ENCODE measurements at places on chromosomes 7 and 10.

DNA sequence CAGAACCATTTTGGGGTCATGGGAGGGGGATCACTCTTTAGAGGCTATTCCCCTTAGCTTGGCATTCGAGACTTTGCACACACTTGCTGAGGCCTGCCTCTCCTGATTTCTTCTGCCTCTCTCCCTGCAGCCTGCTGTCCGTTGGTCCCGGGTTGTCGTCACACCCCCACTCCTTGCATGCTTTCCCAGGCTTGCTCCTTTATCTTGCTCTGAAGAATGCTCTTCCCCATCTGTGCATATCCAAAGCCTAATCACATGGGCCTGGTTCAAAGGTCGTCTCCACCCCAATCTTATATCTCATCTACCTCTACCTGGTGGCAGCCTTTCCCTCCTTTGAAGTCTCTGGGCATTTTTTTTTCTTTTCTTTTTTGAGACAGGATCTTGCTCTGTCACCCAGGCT lies 24.3 kb upstream of the EMX2 start:
- DNase-seq = no peak

- DNase-seq = no peak
Observed at GRCh38 chr10:112784022-112784461, 166.0 kb upstream of the TCF7L2 start.

DNA sequence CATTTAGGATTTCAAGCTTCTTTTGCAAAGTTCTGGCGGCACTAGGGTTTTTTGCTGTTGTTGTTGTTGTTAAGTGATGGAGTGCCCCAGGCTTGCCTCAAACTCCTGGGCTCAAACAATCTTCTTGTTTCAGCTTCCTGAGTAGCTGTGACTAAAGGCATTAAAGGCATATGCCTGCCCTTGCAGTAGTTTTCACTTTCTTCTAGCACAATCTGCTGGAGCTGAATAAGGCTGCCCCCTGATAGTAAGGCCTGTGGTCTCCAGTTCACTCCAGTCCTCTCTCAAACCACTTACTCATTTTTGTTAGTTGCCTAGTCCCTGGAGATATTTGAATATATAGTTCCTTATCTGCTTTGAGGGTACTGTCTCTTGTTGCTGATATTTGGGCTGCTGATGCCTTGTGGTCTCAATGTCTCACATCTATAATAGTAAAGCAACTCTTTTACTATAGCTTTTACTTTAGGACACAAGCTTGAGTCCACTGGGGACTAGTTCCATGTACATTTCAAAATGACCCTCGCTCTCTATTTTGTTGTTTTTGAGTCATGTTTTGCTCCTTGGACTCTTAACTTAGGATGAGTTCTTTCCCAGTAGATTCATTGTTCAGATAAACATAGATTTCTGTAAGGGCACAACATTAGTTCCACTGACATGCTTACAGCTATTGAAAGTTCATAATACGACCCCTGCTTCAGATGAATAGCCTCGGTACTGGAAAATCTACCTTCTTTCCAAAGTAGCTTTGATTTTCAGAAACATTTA lies 25.5 kb downstream of the PHF14 start:
- no peak for DNase-seq

GRCh38 chr10:71580926-71581325 lies 138.7 kb downstream of the C10orf105 start:
- no peak for DNase-seq

- no peak for DNase-seq
Observed at GRCh38 chr10:62985807-62986600, 147.1 kb upstream of the NRBF2 start.

DNA sequence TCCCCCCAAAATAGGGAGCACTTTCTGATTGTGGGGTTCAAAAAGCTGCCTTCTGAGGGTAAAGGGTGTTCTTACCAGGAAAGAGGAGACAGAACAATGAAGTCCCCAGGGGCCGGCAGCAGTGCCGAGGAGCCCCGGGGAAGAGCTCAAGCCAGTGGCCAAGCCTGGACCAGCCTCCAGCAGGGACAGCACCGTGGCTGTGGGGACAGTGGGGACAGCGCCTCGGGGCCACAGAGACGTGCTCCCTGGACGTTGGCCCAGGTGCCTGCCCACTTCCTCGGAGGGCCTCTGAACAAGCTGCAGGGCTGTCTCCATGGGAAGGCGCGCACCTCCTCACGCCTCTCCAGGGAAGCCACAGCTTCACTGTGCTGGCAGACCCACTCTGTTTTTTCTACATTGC lies 312.6 kb downstream of the PTPRN2 start:
- no peak for DNase-seq

- no peak for DNase-seq
Observed at GRCh38 chr10:60917331-60918280, 26.4 kb downstream of the RHOBTB1 start.

GRCh38 chr7:71477441-71477840 lies 345.5 kb downstream of the GALNT17 start:
- DNase-seq = no peak

- no peak for DNase-seq
Observed at GRCh38 chr7:17786314-17786852, 153.9 kb downstream of the SNX13 start.

DNA sequence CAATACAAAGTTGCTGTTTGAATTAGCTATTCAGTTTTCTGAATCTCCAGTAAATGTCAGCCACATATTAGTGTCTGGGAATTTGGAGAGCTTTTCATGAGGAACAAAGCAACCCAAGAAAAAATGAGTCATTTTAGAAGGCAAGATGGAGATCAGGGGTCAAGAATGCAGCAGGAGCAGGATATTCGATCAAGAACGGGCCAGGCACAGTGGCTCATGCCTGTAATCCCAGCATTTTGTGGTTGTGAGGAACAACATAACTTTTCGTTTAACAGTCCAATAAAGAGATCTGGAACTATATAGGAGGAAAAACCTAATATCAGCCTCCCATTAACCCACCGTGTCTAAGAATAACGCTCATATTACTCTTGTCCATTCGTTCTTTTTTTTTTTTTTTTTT lies 600.5 kb downstream of the MAGI2 start:
- peak; percentile 68 for DNase-seq

DNA sequence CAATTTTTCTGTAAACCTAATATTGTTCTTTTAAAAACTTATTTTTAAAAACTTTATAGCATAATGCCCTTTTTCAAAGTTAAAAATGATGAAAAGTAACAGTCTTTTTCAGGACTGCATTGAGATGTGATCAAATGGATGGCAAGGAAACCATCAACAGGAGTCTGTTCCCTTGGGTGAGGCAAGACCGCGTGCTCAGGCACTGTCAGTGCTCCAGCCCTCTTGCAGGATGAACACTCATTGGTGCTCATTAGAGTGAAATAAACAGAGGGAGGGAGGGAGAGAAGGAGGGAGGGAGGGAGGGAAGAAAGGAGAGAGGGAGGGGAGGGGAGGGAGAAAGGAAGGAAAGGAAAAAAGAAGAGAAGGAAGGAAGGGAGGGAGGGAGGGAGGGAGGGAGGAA lies 145.7 kb upstream of the CHST15 start:
- no peak for DNase-seq

DNA sequence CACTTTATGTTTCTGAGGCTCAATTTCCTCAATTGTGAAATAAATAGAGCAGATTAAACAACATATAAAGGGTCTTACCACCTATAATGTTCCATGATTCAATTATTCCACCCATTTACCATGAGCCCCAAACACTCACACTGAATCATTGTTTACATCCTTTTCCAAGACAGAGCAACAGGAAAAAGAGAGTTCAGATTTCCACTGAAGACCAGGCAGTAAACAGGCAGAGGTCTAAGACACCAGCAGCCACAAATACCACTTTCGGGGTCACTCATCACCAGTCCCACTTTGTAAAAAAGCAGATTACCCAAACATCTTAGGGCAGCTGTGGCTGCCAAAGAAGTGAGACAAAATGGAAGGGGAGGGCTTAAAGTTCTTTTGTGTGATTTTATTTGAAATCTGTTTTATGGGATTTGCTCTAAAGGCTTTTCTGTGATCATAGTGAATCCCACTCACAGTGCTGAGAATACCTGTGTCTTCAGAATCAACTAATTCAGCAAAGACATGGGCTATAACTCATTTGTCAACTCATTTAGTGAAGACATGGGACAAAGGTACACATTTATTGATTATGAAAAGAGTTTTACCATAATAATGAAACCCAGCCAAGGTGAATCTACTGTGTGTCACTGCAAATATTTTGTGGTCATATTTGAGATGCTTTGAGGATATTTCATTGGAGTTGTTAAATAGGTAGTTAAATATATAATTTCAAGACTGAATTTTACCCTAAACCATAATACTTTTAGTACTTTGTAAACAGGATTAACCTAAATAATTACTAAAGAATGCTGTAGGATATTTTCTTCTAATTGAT lies 24.8 kb upstream of the DLD start:
- no peak for DNase-seq

DNA sequence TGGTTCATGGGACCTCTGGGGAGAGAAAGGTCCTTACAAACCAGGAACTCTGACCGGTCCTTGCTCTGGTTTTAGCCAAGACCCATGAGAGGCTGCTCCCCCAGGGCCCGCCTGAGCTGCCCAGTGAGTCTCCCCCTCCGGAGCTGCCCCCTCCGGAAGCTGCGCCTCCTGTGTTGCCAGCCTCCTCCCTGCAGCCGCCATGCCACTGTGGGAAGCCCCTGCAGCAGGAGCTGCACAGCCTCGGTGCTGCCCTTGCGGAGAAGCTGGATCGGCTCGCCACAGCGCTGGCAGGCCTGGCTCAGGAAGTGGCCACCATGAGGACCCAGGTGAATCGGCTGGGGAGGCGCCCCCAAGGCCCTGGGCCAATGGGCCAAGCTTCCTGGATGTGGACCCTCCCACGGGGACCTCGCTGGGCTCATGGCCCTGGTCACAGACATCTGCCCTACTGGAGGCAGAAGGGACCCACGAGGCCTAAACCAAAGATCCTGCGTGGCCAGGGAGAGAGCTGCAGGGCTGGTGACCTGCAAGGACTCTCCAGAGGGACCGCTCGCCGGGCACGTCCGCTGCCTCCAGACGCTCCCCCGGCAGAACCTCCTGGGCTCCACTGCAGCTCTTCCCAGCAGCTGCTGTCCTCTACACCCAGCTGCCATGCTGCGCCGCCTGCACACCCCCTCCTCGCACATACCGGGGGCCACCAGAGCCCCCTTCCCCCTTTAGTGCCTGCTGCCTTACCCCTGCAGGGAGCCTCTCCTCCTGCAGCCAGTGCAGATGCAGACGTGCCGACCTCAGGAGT lies 40.1 kb downstream of the ZNF467 start:
- DNase-seq = no peak

DNA sequence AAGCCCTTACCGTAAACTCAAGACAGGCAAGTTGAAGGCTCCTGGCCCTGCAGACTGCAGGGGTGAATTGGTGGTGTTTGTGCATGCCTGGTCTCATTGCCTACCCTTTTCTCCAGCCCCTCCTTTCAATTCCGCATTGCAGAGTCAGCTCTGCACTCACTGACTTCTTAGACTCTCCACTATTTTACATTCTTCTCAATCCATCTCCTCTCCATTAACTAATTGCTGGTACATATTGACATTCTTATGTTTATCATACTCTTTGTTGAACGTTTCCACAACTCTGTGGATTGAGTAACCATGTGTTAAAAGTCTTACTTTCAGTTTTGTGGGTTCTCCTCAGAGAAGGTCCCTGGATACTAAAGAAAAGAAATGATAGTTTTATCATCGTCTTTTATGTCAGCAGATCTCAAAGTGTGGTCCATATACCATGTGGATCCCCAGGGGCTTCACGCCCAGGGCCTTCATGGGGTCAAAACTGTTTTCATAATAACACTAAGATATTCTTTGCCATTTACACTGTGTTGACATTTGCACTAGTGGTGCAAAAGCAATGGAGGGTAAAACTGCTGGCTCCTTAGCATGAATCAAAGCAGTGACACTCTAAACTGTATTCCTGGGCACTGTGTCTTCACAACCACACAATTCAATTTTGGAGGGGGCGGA lies 135.4 kb upstream of the FZD1 start:
- DNase-seq = no peak

GRCh38 chr10:108204528-108205305 lies 1040.2 kb upstream of the SORCS1 start:
- no peak for DNase-seq

- DNase-seq = no peak
Observed at GRCh38 chr10:17062493-17062892, 67.1 kb downstream of the CUBN start.

GRCh38 chr7:33778195-33778594 lies 127.1 kb upstream of the BMPER start:
- no peak for DNase-seq

DNA sequence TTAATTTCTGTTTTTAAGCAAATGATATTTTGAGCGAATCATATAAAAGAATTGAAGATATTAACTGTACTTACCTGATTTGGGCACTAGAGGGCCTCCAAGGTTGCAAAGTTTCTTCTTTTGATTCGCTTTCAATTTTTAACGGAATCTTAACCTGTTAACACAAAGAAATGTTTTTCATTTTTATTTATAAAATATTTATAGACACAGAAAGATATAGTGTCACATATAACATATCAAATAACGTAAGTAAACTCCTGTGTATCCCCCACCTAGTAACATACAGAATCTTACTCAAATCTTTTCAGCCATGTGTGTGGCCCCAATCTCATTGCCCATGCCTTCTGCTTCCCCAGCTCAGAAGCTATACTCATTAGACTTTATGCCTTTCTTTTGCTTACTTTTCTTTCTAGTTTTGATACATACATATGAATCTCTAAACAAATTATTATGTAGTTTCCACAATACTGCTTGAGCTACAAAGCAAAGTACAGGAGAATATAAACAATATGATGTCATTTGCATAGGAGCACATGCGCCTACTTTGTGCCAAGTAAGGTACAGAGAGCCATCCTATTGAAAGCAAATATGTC lies 49.5 kb upstream of the ZPBP start:
- no peak for DNase-seq

DNA sequence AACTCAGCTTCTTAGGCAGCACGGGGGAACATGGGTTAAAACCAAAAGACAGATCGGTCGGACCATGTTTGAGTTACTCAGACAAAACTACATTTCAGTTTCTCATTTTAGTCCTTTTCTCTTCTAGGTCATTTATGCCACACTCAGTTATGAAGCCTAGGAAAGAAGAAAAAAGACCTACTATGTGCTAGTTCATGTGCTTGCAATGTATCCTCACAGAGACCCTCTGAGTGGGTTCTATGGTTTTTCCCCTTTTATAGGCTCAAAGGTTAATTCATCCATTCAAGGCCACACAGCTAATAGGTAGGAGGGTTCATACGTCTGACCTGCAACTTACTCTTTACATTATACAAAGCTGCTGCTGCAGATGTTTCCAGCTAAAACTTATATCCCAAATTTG lies 104.7 kb upstream of the ZNF438 start:
- DNase-seq = no peak

DNA sequence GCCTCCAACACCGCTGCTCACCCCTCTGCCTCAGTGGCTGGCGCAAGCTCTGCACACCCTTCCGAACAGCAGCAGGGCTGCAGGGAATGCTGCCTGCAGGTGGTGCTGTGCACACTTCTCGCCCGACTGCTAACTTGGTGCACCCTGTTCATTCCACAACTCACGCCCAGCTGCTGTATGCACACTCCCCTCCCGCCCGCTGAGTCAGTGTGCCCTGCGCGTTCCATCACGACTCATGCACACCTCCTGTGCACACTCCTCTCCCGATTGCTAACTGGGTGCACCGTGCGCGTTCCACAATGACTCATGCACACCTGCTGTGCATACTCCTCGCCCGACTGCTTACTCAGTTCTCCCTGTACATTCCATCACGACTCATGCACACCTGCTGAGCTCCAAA lies 21.5 kb downstream of the ADARB2 start:
- no peak for DNase-seq

All from HS-27A (cell line).